ENCODE measurements at places on chromosomes 16 and 17.

DNA sequence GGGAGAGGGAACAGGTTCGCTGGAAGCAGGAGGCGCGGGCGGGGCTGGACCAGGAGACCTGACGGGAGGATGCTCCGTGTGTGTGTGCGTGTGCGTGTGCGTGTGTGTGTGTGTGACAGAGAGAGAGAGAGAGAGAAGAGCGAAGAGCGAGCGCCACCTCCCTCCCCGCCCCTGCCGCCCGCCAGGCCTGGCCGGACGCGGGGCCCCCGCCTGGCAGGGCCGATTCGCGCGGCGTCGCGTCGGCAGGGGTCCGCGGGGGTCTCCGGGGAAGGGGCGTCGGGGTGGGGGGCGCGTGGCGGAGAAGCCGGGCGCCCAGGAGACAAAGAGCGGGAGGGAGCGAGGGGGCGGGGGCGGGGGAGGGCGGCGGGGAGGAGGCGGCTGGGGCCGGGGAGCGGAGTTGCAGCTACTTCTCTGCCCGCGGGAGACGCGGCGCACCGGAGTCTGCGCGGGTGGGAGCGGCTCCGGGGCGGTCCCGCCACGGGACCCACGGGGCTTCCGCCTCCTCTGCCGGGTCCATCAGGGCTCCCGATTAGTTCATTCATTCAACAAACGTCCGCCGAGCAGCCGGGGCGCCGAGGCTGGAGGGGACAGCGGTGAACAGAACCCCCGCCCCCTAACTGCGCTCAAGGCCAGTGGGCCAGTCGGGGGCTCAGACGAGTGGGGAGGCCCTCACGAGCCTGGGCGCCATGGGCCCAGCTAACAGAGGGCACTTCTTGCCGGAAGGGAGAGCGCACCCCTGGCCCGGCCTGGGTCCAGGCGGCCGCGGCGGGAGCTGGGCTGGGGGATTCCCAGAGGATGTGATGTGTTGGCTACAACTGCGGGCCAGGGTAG, at the start of gene SAMD14:
TSS of gene SAMD14 (minus strand) at position 433 of the 831 bp plus-strand sequence. CDS start 5,201 bp downstream, outside the sequence.
- DNase-seq: no peak

DNA sequence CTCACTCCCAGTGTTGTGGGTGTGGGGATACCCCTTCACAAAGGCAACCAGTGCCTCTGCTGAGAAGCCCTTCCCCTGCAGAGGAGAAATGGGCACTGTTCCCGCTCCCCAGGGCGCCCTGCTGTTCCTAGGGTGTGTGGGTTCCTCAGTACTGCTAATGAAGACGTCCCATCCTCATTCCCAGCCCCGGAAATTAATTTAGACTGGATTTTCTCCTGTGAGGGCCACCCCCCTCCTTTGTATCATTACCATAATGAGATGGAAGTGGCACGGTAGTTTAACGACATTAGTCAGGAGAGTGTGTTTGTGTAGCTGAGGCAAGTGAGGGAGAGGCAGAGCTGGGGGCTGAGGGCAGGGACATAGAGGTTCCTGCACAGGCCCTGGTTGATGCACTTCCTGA, 53.2 kb downstream of the PIPOX start:
- no peak for DNase-seq

DNA sequence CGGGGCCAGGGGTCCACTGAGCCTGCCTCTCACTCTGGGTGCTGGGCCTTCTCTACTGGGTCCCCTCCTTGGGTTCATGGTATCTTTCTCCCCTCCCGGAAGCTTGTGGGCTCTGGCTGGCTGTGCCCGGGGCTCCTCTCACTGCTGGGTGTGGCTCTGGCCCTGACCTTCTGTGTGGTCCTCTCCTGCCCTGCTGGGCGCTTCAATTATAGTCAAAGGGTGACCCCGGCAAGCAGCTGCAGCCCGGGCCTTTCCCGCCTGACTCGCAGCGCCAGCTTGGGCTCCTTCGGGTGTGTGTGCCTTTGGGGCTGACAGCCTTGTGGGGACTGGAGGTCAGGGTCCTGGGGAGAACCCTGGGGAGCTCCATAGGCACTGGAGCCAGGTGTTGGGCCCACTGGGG, 54.2 kb upstream of the PVALEF start:
- no peak for DNase-seq

GRCh38 chr17:27585153-27585681, 45.8 kb upstream of the LGALS9 start:
- DNase-seq: no peak

- no peak for DNase-seq
Measured at GRCh38 chr16:17845031-17845430, 374.3 kb upstream of the XYLT1 start.
